ENCODE measurements at places on chromosomes 5 and 9. TPM values are rescaled to one million over a fixed set of nuclear protein-coding genes. Genes with fewer than 3 reads are reported as not detected.

GKAP1 gene
- 9.5 TPM for total RNA-seq

TMEM215 gene
- total RNA-seq = not detected

EPB41L4A gene
- 36.5 TPM for total RNA-seq

MAMDC2 gene
- total RNA-seq = 46.3 TPM

PPWD1 gene
- 50.4 TPM for total RNA-seq

ENHO gene
- 0.36 TPM for total RNA-seq

PAXX gene
- 51.5 TPM for total RNA-seq

GRM6 gene
- total RNA-seq = not detected

LOX gene
- 6.5 TPM for total RNA-seq

SMIM33 gene
- total RNA-seq = not detected

RGMB gene
- total RNA-seq = 20.0 TPM

INSL4 gene
- not detected for total RNA-seq

JAKMIP2 gene
- total RNA-seq = 1.3 TPM

LHX6 gene
- 5.7 TPM for total RNA-seq

CXCL14 gene
- 2.3 TPM for total RNA-seq

TRIM41 gene
- total RNA-seq = 34.5 TPM

SPATA31A1 gene
- total RNA-seq = not detected

ANXA2R gene
- 4.4 TPM for total RNA-seq

CD72 gene
- total RNA-seq = 2.0 TPM

ALDH7A1 gene
- total RNA-seq = 78.5 TPM

IL9 gene
- not detected for total RNA-seq

CDHR2 gene
- not detected for total RNA-seq

TLR4 gene
- total RNA-seq = 23.5 TPM

TNFSF8 gene
- total RNA-seq = 1.5 TPM

TMEM232 gene
- 5.7 TPM for total RNA-seq

ADAMTS2 gene
- 13.3 TPM for total RNA-seq

FBLL1 gene
- total RNA-seq = 0.83 TPM

C9orf153 gene
- 0.36 TPM for total RNA-seq
